ENCODE measurements at places on chromosomes 3 and 15.

DNA sequence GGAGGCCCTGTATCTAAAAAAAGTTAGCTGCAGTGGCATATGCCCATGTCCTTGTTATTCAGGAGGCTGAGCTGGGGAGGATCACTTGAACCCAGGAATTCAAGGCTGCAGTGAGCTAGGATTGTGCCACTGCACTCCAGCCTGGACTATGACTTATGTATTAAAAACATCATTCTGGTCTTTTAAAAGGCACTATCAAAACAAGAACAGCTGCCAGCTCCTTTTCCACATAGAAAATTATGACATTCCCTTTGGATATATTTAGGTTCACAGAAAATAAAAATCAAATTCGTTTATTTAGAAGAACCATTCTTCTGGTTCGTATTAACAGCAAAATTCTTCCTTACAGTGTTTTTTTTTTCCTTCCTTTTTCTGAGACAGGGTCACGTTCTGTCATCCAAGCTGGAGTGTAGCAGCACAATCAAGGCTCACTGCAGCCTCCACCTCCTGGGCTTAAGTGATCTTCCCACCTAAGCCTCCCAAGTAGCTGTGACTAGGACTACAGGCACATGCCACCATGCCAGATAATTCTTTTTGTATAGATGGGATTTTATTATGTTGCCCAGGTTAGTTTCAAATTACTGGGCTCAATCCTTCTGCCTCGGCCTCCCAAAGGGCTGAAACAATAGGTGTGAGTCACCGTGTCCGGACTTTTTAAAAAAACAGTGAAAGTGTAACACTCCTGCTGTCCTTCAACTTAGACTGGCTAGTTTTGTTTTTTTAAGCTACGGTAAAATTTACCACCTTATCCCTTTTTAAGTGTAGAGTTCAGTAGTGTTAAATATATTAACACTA is 13.9 kb downstream of the ICE2 start:
- no peak for DNase-seq

- no peak for DNase-seq
Measured at GRCh38 chr3:161914703-161915417, 418.3 kb downstream of the OTOL1 start.

DNA sequence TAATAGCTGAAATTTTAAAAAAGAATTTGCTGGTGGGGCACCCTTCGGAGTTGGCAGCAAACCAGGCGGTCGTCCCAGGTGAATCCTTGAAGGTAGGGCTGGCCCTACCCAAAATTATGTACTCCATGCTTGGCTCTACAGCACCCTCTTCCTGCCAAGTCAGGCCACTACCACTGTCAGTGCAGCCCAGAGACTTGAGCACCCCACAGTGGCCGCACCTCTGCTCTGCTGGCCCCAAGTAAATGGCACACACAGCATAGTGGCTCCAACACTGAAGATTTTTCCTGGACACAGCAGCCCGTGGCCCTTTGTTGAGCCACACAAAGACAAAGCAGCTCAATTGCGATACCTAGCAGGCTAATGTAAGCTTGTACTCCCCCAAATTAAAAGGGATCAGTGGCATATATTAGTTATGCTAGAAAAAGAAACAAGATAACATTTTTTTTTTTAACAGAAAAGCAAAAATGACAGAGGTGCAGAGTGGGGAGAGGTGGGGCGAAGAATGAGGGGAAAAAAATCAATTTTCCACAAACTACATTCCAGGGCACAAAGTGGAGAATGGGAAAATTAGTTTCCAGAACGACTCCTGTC is 250.5 kb downstream of the UACA start:
- DNase-seq = peak; percentile 85

- DNase-seq = peak; percentile 65
Measured at GRCh38 chr3:128846486-128846891, 32.9 kb upstream of the ACAD9 start.

GRCh38 chr3:59406943-59407342 is 357.1 kb upstream of the CFAP20DC start:
- no peak for DNase-seq

DNA sequence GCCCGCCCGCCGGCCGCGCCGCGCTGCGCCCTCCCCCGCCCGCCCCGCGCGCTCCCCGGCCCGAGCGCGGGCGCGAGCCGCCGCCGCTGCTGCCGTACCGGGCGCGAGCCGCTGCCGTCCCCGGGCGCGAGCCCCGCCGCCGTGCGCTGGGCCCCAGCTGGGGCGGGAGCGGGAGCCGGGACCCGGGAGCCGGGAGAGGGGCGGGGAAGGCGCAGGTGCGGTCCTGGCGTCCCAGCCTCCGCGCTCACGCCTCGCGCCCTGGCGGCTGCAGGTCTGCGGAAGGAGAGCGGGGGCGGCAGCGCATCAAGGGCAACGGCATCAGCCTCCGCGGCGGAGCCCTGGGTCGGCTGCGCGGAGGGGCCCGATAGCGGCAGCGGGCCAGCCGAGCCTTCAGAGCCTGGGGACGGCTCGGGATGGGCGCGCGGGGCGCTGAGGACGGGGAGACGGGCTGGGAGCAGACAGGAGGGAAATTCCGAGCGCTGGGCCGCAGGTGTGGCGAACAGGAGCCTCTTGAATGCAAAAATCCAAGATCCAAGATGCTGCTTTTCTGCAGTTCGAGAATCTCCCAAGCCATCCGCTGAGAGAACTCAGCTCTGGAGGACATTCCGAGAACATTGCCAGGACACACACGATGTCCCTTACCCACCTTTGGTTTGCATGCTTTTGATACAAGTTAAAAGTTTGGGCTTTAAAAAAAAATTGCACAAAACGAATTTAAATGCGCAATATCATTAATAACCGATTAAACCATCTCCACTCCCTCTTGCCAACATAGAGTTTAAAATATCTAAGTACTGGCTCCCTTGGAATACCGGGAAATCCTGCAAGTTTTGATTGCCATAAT is 251.1 kb downstream of the TJP1 start:
- peak; percentile 36 for DNase-seq
